Neural progenitor cell (in vitro differentiated cells): ENCODE measurements at places on chromosomes 6 and 20.

DNA sequence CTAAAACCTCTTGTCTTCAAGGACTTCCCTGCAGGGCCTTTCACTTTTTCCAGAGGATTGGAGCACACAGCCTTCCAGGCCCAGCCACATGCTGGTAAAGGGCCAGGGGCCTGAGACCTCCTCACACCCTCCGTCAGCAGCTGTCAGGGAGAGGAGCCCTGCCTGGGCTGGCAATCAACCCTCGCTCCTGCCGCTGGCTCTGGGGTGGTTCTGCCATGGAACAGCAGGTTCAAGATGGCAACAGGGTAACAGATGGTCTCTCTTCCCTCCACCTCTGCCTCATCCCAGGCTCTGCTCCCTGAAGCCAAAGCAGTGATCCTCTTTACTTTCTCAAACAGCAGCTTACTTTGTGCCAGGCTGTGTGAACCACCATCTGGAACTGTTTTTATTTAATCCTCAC lies 23.8 kb downstream of the PCNA start:
- no peak for DNase-seq

- no peak for DNase-seq
Observed at GRCh38 chr6:86535100-86535499, 402.2 kb upstream of the HTR1E start.

DNA sequence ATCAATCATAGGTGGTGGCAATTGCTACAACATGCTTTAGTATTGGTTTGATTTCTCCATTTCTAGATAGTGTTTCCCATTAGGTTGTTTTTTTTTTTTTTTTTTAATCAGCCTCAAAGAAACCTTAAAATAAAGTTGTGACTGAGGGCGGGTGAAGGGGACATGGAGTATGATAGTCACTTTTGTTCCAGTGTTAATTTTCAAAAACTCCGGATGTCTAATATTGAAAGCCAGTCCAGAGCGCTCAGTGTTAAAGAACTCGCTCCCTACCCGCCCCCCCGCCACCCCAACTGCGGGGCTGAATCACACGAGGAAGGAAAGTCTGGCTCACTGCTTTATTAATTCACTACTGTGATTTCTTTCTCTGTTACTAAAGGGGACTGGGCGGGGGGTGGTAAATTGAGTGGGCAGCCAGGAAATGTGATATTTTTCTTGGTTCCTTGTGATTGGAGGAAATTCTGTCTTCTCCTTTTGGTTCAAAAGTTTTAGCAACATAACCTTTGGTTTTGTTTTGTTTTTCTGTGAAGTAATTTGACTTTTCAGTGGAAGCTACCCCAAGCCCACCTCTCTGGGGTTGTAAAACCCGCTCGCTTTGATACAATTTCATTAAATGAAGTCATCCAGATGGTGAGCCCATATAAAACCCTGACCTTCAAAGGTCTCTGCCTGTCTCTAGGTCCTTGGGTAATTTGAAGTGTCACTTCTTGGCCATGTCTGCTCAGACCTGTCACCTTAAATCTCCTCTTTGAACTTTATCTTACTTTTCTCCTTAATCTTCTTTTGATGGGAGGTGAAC lies 38.0 kb downstream of the TNFAIP3 start:
- DNase-seq = no peak

DNA sequence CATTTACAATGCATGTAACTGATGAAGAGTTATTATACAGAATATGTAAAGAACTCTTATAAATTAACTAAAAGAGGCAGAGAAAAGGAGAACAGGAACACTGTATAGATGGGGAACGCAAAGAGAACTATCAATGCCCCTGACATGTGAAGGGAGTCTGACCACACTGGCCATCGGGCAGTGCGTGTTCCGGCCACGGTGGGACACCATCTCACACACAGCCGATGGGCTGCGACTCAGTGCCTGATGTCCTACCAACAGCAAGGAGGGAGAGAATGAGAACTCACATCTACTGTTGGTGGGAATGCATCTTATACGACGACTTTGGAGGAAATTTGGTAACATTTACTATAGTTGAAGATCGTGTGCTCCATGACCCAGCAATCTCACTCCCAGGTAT lies 15.5 kb upstream of the RAMACL start:
- DNase-seq = no peak

DNA sequence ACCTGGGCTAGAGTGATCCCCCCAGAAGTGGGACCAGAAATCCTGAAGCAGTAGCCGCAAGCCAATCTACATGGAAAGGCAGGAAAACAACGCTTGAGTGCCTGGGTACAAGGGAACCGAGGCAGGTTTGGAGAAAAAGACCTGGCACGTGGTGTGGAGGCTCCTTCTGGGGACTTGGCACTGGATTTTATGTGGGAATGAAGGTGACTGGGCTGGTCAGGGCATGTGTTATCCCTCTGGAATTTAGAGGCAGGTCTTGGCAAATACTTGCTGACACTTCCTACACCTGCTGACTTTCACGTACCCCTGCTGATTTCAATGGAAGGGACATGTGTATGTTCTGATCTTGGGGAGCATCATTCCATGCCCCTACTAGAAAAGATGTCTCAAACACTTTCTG lies 25.0 kb upstream of the FAM217A start:
- DNase-seq = no peak

GRCh38 chr20:21322083-21322710 lies 19.1 kb downstream of the XRN2 start:
- DNase-seq = no peak
